ENCODE measurements at places on chromosomes 5 and 9.

DNA sequence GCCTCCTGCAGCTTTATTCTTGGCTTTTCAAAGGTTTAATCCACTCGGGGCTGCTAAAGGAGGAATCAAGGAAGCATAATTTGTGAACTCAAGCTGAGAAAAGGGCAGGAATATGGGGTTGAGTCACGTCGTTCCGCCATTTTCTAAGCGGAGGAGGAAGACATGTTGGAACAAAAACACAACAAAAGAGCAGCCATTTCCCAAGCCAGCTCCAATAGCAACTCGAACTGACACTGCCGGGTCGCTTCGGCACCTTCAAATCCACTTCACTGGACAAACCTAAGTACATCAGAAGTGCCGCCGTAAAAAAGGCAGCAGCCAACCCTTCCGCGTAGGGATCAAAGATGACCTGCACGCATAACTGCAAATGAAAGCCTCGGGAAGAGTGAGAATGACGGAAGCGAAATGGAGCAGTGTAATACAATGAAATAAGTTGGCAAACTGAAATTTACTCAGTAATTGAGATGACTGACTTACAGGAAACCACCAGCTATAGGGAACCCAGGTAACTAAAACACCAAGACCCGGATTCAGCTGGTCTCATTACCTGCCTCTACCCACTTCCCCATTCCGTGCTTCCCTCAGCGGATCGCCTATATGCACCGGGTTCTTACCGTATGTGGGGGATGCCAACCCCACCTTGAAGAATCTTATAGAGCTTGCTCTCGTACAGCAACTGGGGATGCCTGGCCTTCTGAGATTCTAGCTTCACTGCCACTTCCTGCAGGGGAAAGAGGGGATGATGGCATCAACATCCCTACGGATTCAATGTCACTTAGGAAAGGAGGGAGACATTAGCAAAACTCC lies 1.6 kb downstream of the CSNK1A1 start:
- no peaks in the 10 kb centered on the region for H3K27me3 ChIP-seq
- peaks cover 31% of the 10 kb centered on the region for H3K4me1 ChIP-seq
- H3K36me3 ChIP-seq, result peaks cover 24% of the 10 kb centered on the region
- peak; percentile 57 for DNase-seq

- H3K4me1 ChIP-seq, result no peaks in the 10 kb centered on the region
- H3K36me3 ChIP-seq, result no peaks in the 10 kb centered on the region
- H3K4me3 ChIP-seq, result no peak overlapping the region
- DNase-seq, result no peak
- H3K27ac ChIP-seq, result no peak overlapping the region
- H3K27me3 ChIP-seq, result no peaks in the 10 kb centered on the region
Measured at GRCh38 chr5:96293966-96294883, 138.8 kb downstream of the PCSK1 start.

DNA sequence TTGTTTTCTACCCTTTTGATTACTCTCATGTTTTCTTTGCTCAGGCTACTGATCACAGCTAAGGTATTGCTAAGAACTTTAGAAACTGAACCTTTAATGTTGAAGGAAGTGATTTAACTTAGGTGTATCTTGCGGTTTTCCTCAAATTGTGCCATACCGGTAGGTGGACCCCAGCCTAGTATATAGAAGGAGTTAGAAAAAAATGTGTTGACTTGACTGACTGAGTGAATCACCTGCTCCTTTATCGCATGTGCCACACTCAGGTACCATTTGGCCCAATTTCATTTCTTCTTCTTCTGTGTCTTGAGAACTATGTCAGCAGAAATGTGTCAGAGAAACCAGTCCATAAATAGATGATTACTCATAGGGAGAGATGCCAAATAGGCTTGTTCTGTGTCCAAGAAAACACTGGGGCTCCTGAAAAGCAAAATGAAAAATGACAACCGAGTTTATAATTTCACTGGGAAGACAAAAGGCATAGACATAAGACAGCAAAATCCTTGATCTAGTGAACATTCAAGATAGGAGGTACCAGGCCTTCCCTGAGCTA lies 19.4 kb downstream of the PLPPR1 start:
- H3K4me1 ChIP-seq, result no peaks in the 10 kb centered on the region
- H3K4me3 ChIP-seq, result no peak overlapping the region
- no peak overlapping the region for H3K27ac ChIP-seq
- no peaks in the 10 kb centered on the region for H3K27me3 ChIP-seq

DNA sequence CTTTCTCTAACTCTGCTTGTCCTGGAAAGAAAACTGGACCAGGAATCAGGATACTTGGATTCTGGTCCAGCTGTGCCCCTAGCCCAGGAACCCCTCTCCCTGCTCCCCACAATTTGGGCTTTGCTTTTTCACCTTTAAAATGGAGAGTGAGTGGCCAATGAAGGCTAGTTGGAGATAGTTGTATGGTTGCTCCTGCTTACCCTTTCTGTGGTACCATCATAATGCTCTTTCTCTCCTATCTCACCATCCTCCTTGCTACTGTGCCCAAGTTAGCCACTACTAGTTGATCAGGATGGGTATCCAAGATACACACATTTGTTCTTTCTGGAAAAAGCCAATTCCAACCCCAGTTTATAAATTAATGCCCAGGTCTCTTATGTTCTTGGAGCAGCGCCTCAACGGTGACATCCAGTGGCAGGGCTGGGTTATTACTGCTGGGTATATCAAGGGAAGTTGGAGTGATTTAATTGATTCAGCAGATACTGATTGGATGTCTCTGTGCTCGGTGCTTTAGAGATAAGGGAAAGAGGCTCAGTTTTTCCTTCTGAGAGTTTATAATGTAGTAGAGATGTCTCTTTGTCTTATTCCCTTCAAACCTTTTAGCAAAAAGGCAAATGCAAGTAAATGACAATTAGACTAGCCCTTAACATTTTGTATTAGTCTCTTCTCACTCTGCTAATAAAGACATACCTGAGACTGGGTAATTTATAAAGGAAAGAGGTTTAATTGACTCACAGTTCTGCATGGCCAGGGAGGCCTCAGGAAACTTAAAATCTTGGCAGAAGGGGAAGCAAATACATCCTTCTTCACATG lies 38.5 kb downstream of the FAXDC2 start:
- no peaks in the 10 kb centered on the region for H3K4me1 ChIP-seq
- no peak overlapping the region for H3K27ac ChIP-seq
- H3K27me3 ChIP-seq, result no peaks in the 10 kb centered on the region
- peak; percentile 69 for DNase-seq
- H3K36me3 ChIP-seq, result peaks cover 65% of the 10 kb centered on the region

DNA sequence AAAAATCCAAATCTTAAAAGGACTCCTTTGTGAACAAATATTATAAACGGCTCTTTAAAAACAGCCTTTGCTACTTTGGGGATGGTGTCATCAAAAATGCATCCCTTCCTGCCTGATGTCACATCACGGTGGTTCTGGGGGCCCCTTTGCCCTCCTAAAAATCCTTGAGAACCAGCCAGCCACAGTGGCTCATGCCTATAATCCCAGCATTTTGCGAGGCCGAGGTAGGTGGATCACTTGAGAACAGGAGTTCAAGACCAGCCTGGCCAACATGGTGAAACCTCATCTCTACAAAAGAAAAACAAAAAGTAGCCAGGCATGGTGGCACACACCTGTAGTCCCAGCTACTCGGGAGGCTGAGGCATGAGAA lies 43.9 kb downstream of the FNBP1 start:
- H3K27ac ChIP-seq, result no peak overlapping the region
- H3K4me3 ChIP-seq, result no peak overlapping the region
- no peaks in the 10 kb centered on the region for H3K27me3 ChIP-seq
- peaks cover 2% of the 10 kb centered on the region for H3K36me3 ChIP-seq
- DNase-seq, result no peak

DNA sequence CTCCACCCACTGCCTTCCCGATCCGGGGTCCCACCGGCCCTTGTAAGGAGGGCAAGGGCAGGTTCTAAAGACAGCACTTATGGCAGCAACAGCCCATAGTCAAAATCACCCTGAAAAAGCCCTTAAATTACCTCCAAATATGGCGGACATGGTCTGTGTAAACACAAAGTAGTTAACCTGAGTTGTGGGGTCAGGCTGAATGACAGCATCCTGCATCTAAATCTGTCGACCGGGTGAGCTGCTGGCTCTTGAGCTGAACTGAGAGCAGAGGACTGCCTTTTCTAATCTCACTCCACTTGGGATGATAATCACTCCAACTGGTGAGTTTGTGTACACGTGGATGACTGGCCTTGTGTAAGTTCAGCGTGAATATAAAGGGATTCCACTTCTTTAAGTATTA lies 249.6 kb downstream of the DENND1A start:
- H3K36me3 ChIP-seq, result no peaks in the 10 kb centered on the region
- no peak for DNase-seq
- peaks cover 13% of the 10 kb centered on the region for H3K4me1 ChIP-seq
- H3K27me3 ChIP-seq, result no peaks in the 10 kb centered on the region
- H3K27ac ChIP-seq, result no peak overlapping the region

- peaks cover 7% of the 10 kb centered on the region for H3K27me3 ChIP-seq
- no peak overlapping the region for H3K4me3 ChIP-seq
- H3K27ac ChIP-seq, result no peak overlapping the region
- H3K4me1 ChIP-seq, result peaks cover 34% of the 10 kb centered on the region
- no peaks in the 10 kb centered on the region for H3K36me3 ChIP-seq
- DNase-seq, result no peak
Measured at GRCh38 chr5:176737746-176738636, 72.4 kb upstream of the UNC5A start.

- no peak for DNase-seq
- H3K4me3 ChIP-seq, result no peak overlapping the region
- H3K27ac ChIP-seq, result no peak overlapping the region
Measured at GRCh38 chr5:148387325-148387724, 3.6 kb downstream of the FBXO38 start.

DNA sequence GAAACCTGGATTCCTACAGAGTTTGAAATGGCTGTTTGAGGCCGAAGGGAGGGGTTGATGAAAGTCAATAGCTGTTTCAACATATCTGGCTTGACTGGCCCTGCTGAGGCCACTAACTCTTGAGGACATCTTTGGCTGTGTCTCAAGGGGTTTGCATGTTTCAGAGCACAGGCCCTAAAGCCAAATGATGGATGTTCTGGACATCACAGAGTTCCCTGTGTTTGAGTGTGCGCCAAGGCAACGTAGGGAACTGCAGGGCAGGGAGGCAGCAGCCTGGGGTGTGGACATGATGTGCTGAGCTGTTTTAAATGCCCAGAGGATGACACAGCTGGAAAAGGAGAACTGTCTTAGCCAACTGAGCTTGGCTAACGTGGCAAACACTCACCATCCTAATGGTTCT lies 89.6 kb downstream of the RAPGEF1 start:
- peaks cover 8% of the 10 kb centered on the region for H3K36me3 ChIP-seq
- H3K27me3 ChIP-seq, result no peaks in the 10 kb centered on the region
- H3K4me1 ChIP-seq, result peaks cover 9% of the 10 kb centered on the region
- no peak overlapping the region for H3K27ac ChIP-seq

GRCh38 chr5:67243349-67243748 lies 46.8 kb upstream of the CD180 start:
- DNase-seq, result peak; percentile 18
- no peaks in the 10 kb centered on the region for H3K36me3 ChIP-seq
- H3K4me3 ChIP-seq, result no peak overlapping the region
- H3K27me3 ChIP-seq, result no peaks in the 10 kb centered on the region
- no peaks in the 10 kb centered on the region for H3K4me1 ChIP-seq
- H3K27ac ChIP-seq, result no peak overlapping the region

DNA sequence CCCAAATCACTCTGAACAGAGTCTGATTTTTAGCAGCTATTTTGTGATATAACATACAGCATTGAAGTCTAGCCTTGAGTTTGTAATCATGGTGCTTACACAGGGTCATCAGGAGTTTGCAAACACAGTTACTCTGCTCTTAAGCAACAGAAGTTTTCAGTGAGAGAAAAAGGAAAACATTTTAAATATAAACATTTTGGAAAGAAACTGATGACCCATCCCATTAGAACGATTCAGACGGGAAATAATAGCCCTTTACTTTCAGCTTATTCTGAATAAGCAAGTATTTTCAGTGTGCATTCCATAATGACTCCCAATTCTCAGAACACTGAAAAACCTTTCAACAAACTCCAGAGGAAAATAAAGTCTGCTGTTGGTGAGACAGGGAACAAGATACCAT lies 46.7 kb upstream of the TMC1 start:
- H3K4me1 ChIP-seq, result peaks cover 3% of the 10 kb centered on the region
- no peak overlapping the region for H3K4me3 ChIP-seq
- no peak overlapping the region for H3K27ac ChIP-seq
- no peaks in the 10 kb centered on the region for H3K36me3 ChIP-seq
- DNase-seq, result no peak
- no peaks in the 10 kb centered on the region for H3K27me3 ChIP-seq

DNA sequence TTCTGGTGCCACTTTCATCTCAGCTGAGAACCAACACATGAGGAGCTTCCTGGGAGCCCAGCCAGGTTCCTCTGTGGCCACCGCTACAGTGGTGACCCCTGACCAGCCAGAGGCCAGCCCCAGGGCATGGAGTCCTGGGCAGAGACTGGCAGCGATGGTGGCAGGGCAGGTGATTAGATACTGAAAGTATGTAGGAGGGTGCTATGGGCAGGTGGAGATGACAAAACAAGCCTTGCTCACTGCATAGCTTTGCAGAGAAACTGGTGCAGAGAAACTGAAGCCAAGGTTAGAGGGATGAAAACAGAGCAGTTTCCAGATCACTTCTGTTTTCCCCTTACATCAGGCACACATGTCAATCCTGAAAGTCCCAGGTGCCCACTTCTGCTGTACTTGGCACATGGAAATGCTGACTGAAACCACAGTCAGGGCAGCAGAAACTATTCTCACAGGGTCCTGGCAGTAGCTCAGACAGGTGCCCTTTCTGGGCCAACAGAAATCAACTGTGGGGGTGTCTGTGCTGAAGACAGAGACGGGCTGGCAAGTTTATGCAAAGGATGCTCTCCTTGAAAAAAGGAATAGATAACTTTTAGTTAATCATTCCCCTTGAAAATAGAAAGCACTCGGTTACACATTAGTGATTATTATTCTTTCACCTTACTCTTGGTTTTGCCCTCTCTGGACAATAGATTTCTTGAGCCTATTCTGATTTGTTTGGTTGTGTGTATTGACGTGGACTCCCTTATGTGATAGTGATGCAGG lies 90.3 kb downstream of the ANKRD55 start:
- H3K4me1 ChIP-seq, result no peaks in the 10 kb centered on the region
- DNase-seq, result no peak
